Aortic smooth muscle cell (primary cell): ENCODE measurements at places on chromosomes 1 and 21. TPM values are rescaled to one million over a fixed set of nuclear protein-coding genes. Genes with fewer than 3 reads are reported as not detected.

Gene LCE3E
- total RNA-seq, result not detected in 2 replicates

Gene NBPF4
- not detected in 2 replicates for total RNA-seq

Gene PRDM16
- 25.9 and 47.1 TPM in 2 replicates for total RNA-seq

Gene PLA2G2C
- total RNA-seq, result not detected in 2 replicates

Gene AMY1C
- not detected in 2 replicates for total RNA-seq

Gene MAPKAPK2
- total RNA-seq, result 33.8 and 36.9 TPM in 2 replicates

Gene C4BPB
- not detected in 2 replicates for total RNA-seq

Gene RCSD1
- 0.19 and 0.26 TPM in 2 replicates for total RNA-seq

Gene HMGCS2
- total RNA-seq, result not detected in 2 replicates

Gene FNDC10
- 0.79 and 0.87 TPM in 2 replicates for total RNA-seq

Gene NUP133
- total RNA-seq, result 30.3 and 30.5 TPM in 2 replicates

Gene VANGL2
- total RNA-seq, result not detected in 2 replicates

Gene CSMD2
- total RNA-seq, result 4.0 and 8.8 TPM in 2 replicates

Gene MAP3K21
- not detected in 2 replicates for total RNA-seq

Gene PCAT6
- total RNA-seq, result 0.25 TPM in 1 of 2 replicates, not detected in the other

Gene PRPF38B
- total RNA-seq, result 11.6 and 14.2 TPM in 2 replicates

Gene FCRL1
- not detected in 2 replicates for total RNA-seq

Gene RPRD2
- total RNA-seq, result 6.6 and 8.1 TPM in 2 replicates

Gene CCDC181
- total RNA-seq, result 0.92 and 1.1 TPM in 2 replicates

Gene SEMA6C
- 0.53 and 1.1 TPM in 2 replicates for total RNA-seq

Gene KCNJ6
- under 0.01 TPM in 1 of 2 replicates, not detected in the other for total RNA-seq

Gene OR2L2
- total RNA-seq, result under 0.01 TPM in 2 replicates

Gene OR2T2
- total RNA-seq, result not detected in 2 replicates

Gene ILDR2
- under 0.01 TPM in 1 of 2 replicates, not detected in the other for total RNA-seq
